ENCODE measurements at places on chromosomes 2 and 18.

GRCh38 chr2:109180786-109181185 is 51.8 kb downstream of the SH3RF3 start:
- no peak for DNase-seq

GRCh38 chr2:74507926-74508520 is 528 bp upstream of the PCGF1 start:
- DNase-seq, result no peak

GRCh38 chr2:953975-954686 is 3.5 kb downstream of the SNTG2 start:
- DNase-seq, result no peak

DNA sequence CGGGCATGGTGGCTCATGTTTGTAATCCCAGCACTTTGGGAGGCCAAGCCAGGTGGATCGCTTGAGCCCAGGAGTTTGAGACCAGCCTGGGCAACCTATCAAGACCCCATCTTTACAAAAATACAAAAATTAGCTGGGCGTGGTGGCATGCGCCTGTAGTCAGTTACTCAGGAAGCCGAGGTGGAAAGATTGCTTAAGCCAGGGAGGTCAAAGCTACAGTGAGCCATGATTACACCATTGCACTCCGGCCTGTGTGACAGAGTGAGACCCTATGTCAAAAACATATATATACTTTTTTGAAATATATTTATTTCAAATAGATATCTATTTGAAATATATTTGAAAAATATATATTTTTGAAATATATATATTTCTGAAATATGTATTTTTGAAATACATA is 10.9 kb downstream of the OSBPL1A start:
- no peak for DNase-seq

- DNase-seq, result no peak
These were observed 697 bp upstream of the SPATS2L start for GRCh38 chr2:200305797-200306195.

DNA sequence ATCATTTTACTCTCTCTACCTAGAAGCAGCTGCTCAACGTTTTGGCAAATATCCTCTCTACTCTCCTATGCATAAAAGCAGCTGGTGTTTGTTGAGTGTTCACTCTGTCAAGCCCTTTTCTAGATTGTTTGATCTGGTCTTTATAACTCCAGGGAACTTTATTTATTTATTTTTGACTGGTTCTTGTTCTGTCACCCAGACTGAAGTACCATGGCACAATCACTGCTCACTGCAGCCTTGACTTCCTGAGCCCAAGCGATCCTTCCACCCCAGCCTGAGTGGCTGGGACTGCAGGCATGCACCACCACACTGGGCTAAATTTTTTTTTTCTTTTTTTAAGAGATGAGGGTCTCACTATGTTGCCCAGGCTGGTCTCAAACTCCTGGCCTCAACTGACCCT is 12.7 kb downstream of the CATIP start:
- DNase-seq, result no peak

DNA sequence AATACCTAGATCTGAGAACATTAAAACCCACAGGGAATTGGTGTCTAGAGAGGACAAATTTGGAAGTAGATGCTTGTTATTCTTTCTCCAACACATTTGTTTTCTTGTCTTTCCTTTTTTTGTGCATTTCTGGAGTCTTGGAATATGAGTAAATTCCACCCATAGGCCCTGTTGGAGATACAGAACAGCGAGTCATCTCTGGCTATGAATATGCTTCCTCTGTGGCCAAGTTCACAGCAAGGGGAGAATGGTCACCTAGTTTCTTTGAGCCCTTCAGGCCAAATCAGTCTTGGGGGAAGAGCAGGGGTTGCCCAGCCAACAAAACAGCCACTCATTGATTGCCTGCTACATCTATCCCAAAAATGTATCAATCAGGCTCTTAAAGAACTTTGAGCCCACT is 31.3 kb downstream of the SP140L start:
- no peak for DNase-seq

DNA sequence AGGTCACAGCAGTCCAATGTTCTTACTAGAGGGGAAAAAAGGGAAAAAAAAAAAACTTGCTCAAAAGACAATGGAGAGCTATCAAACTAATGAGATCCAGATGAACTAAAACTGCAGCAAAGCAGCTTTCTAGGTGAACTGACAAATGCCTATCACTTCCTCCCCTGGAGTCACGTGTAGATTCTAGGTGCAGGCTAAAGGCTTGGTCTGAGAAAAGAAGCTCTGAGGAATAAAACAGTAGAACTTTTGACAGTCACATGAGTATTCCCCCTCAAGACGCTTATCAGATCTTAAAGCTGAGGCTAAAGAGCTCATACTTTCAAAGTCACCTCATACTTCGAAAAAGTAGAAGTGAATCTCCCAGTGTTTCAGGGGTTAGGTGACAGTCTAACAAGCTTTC is 42.3 kb downstream of the SMAD2 start:
- DNase-seq, result no peak

GRCh38 chr18:26487437-26487836 is 60.9 kb downstream of the KCTD1 start:
- DNase-seq, result no peak

DNA sequence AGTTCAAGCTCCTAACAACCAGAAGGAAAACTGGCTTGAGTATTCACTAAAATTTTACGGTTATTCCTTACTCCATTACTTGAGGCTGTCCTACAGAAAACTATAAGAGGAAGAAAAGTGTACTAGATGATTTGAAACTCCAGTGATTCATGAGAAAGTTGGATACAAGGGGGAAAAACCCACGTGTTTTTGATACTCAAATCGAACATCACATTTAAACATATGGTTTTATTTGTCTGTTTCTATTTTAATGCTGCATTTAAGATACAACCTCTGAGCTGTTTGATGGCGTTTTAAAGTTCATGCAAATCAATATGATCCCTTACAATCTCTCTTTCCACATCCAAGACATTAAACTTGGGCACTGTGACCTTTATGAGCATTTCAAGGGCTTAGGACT is 125.1 kb upstream of the LMAN1 start:
- no peak for DNase-seq

- DNase-seq, result peak; percentile 60
These were observed 61.8 kb downstream of the CDH2 start for GRCh38 chr18:28115149-28115550.

- no peak for DNase-seq
These were observed 10.1 kb upstream of the CD226 start for GRCh38 chr18:69957747-69958146.

GRCh38 chr2:189013671-189014448 is 39.7 kb downstream of the COL3A1 start:
- no peak for DNase-seq

DNA sequence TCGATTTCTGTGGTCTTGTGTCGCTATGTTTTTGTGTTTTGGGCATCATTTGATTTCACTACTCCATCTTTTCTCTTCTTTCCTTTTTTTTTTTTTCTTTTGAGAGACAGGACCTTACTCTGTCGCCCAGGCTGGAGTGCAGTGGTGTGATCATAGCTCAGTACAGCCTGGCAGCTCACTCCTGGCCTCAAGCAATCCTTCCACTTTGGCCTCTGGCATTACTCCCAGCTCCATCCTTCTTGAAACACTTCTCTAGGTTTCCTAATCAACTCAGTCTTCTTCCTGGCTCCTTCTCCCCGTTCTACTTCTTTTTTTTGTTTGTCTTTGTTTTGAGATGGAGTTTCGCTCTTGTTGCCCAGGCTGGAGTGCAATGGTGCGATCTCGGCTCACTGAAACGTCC is 26.5 kb downstream of the TCF23 start:
- DNase-seq, result no peak

DNA sequence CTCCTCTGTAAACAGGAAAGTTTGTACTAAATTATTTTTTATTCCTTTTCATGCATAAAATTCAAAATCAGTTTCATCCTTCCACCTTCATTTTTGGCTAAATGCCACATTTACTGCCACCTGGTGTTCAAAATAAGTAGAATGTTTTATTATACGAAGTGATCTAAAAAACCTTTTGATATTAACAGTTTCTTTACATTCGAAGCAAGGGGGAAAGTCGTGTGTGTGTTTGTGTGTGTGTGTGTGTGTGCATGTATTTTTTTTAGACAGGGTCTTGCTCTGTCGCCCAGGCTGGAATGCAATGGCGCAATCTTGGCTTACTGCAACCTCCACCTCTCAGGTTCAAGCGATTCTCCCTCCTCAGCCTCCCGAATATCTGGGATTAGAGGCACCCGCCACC is 9.0 kb upstream of the SCN9A start:
- no peak for DNase-seq

GRCh38 chr18:65227970-65228369 is 522.8 kb upstream of the CDH7 start:
- no peak for DNase-seq

DNA sequence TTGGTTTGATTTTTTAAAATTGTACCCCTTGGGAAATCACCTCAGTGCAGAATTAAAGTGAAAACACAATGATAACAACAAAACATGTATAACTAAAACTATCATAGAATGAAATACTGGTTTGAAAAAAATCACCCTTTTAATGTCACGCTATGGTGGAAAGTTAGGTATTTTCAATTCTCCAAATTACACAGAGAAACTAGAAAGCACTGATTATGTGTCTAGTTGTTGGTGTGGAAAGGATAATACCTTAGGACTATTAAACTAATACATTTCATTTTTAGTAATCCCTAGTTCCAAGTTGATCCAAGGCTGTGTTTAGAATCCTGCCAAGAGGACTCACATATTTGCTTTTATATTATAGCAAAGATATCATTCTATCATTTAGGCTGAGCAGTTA is 71.2 kb downstream of the NUP35 start:
- no peak for DNase-seq

GRCh38 chr18:78495550-78495949 is 484.1 kb upstream of the SALL3 start:
- no peak for DNase-seq

GRCh38 chr2:199988151-199988550 is 32.8 kb downstream of the MAIP1 start:
- DNase-seq, result no peak

GRCh38 chr2:105862843-105863242 is 118.1 kb downstream of the NCK2 start:
- DNase-seq, result no peak

- DNase-seq, result no peak
These were observed 262.6 kb downstream of the TNS1 start for GRCh38 chr2:217740178-217740577.

DNA sequence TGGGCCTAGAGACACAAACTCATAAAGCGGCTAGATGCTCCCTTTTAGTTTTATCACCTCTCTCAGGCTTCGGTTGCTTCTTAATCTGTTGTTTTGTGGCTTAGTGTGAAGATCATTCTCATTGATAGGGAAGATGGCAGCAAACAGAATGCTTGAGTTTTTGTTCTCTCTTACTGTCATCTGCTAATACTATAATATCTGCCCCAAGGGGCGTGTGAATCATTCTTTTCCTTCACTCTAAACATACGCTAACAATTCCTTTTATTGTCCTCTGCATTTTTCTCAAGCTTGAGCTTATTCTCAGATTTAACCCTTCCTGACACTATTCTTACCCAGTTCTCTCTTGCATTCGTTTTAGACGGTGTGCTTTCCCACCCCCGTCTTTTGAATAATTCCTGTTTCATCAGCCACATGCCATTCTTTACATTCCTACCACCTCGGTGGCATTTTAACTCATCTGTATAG is 323.9 kb upstream of the NRP2 start:
- DNase-seq, result peak; percentile 21

GRCh38 chr18:8706791-8707555 is 1.6 kb downstream of the MTCL1 start:
- no peak for DNase-seq

GRCh38 chr2:12303181-12304030 is 413.3 kb upstream of the TRIB2 start:
- peak; percentile 82 for DNase-seq

GRCh38 chr18:66601649-66602048 is 2.2 kb downstream of the CDH19 start:
- no peak for DNase-seq

GRCh38 chr2:101832114-101832513 is 134.6 kb downstream of the MAP4K4 start:
- no peak for DNase-seq

DNA sequence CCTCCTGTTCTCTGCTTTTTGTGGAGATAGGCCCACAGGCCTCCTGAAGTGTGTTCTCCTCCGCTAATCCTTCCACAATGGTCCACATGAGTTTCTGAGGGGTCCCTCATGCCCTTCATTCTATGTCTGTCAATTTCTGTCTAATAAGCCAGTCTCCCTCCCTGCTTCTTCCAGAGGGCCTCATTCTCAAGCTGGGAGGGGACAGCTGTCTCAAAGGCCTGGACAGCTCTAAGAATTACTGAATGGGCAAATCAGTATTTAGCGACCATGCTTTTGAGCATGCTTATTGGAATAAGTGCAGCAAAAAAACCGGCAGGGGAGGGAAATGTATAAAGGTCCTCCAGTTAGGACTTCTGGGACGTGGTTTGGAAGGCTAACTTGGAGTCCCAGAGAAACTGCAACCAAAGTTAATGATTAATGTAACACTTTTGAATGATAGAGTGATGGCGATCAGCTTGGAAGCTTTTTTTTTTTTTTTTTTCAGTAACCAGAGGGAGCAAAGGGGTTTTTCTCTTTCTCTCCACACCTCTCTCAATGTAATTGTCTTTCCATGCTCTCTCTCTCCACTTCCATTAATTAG is 890.7 kb upstream of the POU3F3 start:
- DNase-seq, result no peak

DNA sequence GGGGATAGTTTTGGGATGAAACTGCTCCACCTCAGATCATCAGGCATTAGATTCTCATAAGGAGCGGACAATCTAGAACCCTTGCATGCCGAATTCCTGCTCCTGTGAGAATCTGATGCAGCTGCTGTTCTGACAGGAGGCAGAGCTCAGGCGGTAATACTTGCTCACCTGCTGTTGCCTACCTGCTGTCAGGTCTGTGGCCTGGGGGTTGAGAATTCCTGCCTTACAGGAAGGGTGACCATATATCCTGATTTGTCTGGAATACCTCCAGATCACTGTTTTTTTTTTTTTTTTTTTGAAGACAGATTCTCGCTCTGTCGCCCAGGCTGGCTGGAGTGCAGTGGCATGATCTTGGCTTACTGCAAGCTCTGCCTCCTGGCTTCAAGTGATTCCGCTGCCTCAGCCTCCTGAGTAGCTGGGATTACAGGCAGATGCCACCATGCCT is 21.7 kb downstream of the ACSL3 start:
- no peak for DNase-seq

GRCh38 chr2:17813010-17813741 is 3.1 kb upstream of the MSGN1 start:
- DNase-seq, result peak; percentile 13

GRCh38 chr2:88247531-88247930 is 77.4 kb downstream of the THNSL2 start:
- DNase-seq, result no peak

Data from AG09309 (cell line).